ENCODE measurements at places on chromosomes 13 and 19.

- no peak for DNase-seq
These were observed 13.5 kb downstream of the ERCC2 start for GRCh38 chr19:45356760-45357444.

DNA sequence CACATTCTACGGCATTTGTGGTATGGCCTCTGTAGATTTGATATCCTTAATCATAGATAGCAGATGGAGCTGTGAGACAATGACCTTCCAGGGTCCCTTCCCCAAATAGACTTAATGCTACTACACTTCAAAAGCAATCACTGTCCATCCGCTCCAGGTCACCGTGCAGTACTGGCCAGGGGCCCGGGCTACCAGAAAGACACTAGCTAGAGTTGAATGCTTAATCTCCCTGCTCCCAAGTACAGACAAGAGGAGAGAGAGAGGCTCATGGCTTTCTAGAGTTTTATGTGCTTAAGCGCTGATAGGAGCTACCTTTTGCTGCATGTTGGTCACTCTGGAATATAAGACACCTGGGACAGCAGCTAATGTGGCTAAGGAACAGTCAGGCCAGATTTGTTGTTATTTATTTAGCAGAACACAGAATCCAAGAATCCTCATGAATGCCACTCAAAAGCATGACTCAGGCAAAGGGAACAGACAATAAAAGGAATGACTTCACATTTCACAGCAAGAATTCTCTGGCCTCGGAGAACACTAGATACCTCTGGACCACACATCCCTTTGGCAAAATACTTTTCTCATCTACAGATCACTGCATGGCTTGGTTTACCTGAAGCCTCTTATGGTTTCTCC lies 165.0 kb downstream of the LACC1 start:
- DNase-seq = no peak

GRCh38 chr13:79780240-79780639 lies 299.3 kb downstream of the NDFIP2 start:
- no peak for DNase-seq

DNA sequence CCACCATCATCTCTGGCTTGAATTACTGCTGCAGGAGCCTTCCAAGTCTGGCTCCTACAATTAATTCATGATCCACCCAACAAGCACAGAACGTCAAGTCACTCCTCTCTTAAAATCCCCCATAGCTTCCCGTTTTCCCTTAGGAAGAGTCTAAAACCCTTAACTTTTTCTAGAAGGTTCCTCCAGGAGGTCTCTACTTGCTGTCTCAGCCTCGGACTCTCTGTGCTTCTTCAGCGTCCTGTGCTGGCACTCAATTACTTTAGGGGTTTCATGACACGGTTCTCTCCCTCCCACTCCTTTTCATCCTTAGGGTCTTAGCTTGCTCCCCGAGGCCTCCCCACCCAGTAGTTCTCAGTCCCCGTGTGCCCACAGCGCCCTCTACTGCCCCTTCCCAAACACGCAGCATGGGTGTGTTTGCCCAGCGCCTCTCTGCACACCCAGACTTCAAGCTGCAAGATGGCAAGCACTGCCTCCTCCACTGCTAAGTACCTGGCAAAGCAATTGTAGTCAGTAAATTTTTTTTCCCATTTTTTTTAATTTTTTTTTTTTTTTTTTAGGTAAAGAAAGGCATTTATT lies 25.8 kb upstream of the MAP3K10 start:
- peak; percentile 23 for DNase-seq

Data from stimulated activated CD4-positive, alpha-beta T cell treated with anti-CD3 and anti-CD28 coated beads, TNF-alpha, amount 100 ng/mL, for 1 hour (primary cell).